ENCODE measurements at places on chromosomes 2 and 18.

GRCh38 chr2:66441581-66442320 is 6.8 kb downstream of the MEIS1 start:
- DNase-seq, result no peak

DNA sequence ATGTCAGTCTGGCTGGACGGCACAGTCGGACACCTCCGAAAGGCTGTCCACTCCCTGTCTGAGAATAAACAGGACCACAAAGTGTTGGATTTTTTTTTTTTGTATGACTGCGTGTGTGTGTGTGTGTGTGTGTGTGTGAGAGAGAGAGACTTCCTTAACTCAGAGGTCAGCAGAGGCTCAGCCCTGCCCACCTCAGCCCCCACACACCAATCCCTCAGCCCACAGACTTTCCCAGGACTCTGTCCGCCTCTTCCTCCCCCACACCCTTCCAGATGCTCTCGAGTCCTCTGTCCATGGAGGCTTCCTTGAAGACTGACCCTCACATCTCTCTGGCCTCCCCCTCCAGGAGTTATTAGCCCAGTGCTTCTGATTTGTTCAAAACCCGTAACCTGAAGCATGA is 147.3 kb downstream of the BCL11A start:
- DNase-seq, result no peak

- DNase-seq, result no peak
Measured at GRCh38 chr2:138867341-138867740, 87.2 kb upstream of the NXPH2 start.

GRCh38 chr18:9771977-9772660 is 64.0 kb downstream of the RAB31 start:
- no peak for DNase-seq

GRCh38 chr2:157321466-157321865 is 4.2 kb downstream of the ERMN start:
- no peak for DNase-seq

DNA sequence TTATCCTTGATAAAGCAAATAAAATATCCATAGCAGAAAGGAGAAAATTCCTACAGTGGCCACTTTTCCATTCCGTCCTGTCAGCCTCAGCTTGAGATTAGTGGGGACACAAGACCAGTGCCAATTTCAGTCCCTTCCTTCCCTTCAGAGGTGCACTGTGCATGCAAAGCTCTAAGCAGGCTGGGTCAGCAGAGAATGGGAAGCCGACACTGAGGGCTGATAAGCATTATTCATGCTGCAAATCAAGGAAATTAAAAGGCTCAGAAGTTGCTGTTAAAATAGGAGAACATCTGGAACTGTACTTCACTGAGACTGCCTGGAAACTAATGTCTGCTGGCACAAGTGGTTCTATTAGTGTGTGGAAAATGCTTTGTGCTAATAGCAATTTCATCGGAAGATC is 534.3 kb downstream of the ADCYAP1 start:
- no peak for DNase-seq

DNA sequence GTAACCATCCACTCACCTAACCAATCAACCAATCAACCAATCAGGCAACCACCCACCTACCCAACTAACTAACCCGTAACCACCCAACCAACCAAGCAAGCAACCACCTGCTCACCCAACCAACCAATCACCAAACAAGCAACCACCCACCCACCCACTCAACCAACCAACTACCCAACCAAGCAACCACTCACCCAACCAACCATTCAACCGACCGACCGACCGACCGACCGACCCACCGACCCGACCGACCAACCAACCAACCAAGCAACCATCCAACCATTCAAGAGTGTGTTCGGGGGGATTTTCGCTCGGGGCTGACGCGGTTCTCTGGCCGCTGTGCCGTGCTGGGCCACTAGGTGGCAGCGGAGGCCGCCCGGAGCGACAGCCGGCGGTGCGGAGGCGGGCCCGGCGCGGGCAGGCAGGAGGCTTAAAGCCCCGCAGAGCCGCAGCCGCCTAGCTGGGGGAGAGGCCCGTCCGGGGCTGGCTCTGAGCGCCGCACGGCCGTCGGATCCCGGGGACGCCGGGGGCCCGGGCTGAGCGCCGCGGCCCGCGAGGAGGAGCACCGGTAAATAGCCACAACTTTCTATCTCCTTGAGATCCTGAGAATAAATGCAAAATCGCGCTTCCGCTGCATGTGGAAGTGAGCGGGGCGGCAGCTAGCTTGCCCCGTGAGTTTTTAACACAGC is at the start of gene MC5R:
Gene MC5R (plus strand): TSS at position 443 of the 689 bp plus-strand sequence. CDS start 1,617 bp downstream, outside the sequence.
- peak; percentile 19 for DNase-seq

DNA sequence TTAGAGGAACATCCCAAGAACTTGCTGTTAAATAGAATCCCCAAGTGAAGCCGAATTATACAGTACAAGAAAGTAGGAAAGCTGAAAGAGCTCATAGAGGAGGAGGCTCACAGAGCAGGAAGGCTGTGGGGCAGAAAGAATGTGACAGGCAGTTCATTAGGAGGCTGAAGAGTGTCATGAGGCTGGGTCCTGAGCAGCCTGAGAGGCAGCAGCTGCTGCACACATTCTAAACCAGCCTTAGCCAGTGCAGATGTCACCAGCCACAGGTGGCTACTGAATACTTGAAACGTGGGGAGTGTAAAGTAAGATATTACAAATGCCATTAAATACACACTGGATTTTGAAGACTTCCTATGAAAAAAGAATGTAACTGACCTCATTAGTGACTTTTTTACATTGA is 490.2 kb upstream of the KLHL29 start:
- DNase-seq, result no peak

GRCh38 chr18:43009674-43010073 is 105.8 kb downstream of the RIT2 start:
- no peak for DNase-seq

GRCh38 chr2:197464175-197464574 is 10.8 kb downstream of the COQ10B start:
- no peak for DNase-seq

DNA sequence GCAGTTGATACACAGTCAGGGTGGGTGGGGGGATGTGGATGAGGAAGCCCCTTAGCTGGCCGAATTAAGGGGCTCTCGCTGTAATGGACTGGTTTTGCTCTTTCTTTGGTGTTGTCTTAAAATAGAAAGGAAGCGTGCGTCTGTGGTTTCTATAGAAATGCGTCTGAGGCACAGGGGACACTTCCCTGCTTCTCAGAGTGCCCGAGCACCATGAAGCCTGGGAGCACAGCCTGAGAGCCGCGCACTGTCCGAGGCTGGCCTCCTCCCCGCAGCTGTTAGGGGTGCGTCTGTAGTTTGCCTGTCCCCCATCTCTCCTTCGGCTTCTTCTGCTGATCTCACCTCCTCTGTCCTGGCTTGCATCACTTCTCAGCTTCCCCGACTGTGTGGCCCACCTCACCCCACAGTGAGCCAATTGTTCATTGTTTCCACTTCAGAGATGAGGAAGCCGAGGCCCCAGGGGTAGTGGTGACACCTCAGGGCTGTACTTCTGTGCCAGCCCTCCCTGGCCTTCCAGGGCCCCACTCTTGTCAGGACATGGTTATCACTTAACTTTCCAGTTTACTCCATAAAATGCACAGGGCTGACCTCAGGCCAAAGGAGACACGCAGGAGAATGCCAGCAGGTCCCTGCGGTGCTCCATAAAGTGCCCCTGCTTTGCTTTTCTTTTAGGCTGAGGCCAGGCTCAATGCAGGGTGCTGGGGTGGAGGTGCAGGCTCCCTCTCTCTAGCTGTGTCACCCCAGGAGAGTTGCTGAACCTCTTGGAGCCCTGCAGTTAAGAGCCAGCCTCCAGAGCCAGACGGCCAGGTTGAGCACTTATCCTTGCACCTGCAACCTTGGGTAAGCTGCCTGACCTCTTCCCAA is 210.6 kb downstream of the SEPTIN10 start:
- DNase-seq, result no peak

DNA sequence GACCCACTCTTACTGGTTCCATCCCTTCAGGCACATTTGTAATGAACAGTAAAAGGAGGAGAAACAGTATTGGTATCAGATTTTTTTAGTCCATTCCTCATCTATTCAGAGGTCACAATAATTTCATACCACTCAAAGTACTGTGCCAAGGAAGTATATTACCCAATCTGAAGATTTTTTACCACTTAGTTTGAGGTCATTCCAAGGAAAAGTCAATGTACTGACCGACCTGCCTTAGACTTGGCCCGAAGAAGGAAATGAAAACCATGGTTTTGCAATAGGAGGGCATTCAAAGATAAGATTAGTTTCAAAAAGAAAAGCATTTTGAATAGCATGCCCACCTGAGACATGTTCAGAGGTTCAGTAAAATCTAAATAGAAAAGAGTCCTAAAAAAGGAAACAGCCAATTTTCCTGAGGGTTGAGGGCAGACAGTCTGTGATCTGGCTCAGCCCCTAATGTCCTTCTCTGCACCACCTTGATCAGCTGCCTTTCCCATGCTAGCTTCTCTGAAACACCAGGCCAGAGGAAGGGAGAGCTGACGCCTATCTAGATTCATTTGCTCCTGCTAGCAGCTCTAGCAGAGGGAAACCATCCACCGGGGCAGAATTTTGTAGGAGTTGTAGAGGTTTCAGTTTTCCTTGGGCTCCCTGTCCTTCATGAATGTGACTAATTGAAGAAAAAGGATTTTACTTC is 107.3 kb upstream of the FZD5 start:
- no peak for DNase-seq

DNA sequence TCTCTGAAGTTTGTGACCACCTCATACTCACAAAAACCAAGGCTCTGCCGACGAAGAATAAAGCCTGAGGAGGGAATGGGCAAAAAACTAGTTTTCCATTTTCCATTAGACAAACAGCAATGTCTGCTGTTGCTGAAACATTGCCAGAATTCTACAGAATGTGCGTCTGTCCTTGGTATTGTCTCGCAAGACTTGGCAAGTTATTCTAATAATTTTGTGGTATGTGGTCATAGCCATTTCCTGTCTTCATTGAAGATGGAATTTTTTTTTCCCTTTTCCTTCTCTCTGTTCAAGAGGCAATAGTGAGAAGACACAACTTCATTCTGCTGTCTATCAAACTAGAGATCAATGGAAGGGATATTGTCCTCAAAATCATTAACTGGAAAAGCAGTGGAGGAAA is 296.1 kb downstream of the RND3 start:
- DNase-seq, result no peak

DNA sequence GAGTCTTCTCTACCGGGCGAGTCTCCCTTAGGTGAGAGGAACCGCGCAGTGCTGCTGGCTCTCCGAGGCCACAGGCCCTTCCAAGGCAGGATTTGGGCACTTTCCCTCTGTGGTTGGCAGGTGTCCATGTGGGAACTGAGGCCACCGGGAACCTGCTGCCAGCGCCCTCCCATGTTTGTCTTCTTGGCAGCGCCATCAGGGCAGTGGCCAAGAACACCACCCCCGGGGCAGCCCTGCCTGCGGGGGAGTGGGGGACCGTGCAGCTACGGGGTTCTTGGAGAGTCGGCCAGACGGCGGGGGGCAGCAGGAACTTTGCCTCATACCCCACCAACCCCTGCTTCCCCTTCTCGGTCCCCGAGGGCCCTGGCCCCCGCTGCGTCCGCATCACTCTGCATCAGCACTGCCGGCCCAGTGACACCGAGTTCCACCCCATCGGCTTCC is 10.0 kb downstream of the CAPN10 start:
- no peak for DNase-seq

- DNase-seq, result peak; percentile 23
Measured at GRCh38 chr2:105926960-105927678, 182.4 kb downstream of the NCK2 start.

DNA sequence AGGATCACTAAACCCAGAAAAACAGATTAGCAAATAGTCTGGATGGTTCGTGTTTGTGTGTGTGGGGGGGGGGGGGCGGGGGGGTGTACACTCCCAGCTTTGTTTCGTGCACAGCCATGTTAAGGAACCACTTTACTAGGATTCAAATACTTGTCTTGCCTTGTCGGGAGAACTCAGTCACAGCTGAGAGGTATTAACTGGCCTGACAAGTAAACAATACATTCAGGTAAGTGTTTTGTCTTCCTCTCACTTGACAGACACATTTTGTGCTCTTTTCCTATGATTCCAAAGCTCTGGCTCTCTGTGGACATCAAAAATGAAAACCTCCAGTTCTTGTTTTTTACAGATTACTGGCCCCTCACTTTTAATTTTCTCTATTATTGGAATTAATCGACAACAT is 173.5 kb downstream of the LRP1B start:
- DNase-seq, result no peak

DNA sequence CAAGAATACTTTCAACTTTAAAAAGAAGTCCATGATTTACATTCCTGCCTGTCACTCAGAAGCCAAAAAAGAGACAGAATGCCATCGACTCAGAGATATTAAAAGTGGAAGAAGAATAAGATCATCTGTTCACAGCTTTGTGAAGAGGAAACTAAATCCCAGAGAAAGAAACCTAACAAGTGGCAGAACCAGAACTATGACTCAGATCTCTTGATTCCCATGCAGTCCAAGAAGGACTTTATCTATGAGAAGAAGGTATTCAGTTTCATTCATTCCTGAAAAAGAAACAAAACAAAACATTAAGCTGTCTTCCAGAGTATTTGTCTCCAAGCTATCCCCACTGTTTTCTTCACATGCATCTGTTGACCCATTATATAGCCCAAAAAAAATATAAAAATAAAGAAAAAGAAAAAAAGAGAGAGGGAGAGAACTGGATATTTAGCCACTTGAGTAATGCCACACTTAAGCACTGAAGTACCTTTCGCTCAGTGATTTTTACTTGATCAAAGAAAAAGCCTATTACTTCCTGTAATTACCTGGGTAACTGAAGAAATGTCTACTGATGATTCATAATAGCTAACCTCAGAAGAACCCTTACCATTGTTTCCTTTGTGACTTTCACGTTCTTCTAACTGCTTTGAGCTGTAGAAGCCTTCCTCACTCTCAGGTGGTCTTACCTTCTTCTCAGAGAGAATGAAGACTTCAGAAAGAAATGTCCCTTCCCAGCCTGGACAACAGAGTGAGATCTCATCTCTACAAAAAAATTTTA is 17.7 kb upstream of the AKAIN1 start:
- DNase-seq, result no peak

DNA sequence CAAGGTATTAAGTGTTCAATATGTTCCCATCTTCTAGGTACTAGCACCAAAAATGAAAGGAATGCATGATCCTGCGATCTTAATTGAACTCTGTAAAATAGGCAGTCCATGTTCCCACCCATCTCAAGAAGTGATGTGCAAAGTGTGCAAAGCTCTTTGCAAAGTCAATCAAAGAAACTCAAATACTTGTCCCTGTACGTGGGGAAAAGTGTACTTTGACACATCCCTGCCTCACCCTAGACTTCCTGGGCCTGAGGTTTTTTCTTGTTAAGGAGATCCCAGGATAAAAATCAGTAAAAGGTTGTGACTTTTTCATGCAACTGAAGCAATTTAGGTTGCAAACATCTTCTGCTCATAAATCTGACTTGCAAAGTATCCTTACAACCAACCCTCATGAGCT is 25.3 kb downstream of the HNRNPA3 start:
- DNase-seq, result no peak

GRCh38 chr2:99445065-99445464 is 44.8 kb downstream of the REV1 start:
- DNase-seq, result no peak
